Endothelial cell of coronary artery (primary cell): ENCODE measurements at places on chromosomes 4 and X. TPM values are rescaled to one million over a fixed set of nuclear protein-coding genes. Genes with fewer than 3 reads are reported as not detected.

The ZNF185 gene
- 21.7 and 27.8 TPM in 2 replicates for total RNA-seq

The IL2 gene
- total RNA-seq = not detected in 2 replicates

The P2RY4 gene
- total RNA-seq = 0.09 TPM in 1 of 2 replicates, not detected in the other

The UGT2B7 gene
- not detected in 2 replicates for total RNA-seq

The ASB5 gene
- 0.28 TPM in 1 of 2 replicates, not detected in the other for total RNA-seq

The FREM3 gene
- under 0.01 TPM in 1 of 2 replicates, not detected in the other for total RNA-seq
